ENCODE measurements at places on chromosomes 3 and 15.

GRCh38 chr3:191997093-191997492 lies 536.1 kb downstream of the PYDC2 start:
- DNase-seq: no peak

DNA sequence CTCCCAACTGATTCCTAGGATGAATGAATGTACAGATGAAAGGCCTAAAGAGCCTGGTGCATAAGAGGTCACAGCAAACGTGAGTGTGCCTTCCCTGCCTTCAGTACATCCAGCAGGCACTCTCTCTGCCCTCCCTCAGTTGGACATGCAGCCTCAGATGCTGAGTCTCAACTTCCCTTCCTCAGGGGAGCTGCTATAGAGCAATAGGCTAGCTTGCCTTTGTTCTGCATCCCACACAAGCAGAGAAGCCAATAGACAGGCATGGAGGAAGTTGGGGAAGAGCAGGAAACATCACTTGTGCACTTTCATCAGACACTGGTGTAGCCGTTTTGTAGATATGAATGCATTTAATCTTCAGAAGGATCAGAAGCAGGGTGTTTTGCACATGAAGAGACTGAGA lies 147.5 kb upstream of the THBS1 start:
- no peak for DNase-seq

- no peak for DNase-seq
These were observed 48.6 kb upstream of the MAGEF1 start for GRCh38 chr3:184760337-184761074.

DNA sequence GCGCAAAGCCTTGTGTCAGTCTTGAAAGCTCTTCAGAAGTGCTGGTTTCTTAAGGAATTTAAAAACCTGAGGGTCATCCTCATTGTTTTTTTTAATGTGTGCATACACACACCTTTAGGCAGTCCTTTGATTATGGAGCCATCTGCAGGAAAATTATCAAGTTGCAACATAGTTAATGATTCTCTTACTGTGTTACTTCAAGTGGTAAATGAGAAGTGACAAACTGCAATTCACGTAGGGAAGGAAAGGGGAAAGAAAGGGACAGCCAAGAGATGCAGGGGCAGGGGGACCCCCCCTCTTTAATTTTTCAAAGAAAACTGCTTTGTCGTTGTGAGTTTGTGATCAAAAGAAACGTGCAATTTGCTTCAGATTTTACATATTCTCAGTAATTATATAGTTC lies 162.4 kb upstream of the CGNL1 start:
- DNase-seq: peak; percentile 73

- DNase-seq: no peak
These were observed 43.3 kb downstream of the TLNRD1 start for GRCh38 chr15:81043935-81044575.

- DNase-seq: peak; percentile 87
These were observed 53.7 kb downstream of the NMD3 start for GRCh38 chr3:161274691-161275298.

GRCh38 chr15:89654847-89655805 lies at the start of gene KIF7:
TSS of gene KIF7 (minus strand) at chr15:89655467. CDS start at chr15:89652930, 2,537 bp downstream.
- DNase-seq: no peak

DNA sequence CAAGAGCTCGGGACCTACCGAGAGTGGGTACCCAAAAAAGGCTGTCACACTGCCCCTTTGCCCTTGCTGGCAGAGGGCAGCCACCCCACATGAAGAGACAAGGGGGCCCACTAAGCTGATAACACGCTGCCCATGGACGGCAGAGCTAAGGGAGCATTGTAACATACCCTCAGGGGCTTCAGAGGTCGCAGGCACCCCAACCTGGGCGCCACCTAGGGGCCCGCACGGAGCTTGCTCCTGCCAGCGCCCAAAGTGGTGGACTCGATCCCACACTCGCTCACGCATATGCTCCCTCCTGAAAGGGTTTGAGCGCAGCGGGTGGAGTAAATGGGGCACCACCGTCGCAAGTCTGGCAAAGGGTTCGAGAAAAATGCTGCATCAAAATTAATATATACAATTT lies 975.4 kb downstream of the ZPLD1 start:
- no peak for DNase-seq

DNA sequence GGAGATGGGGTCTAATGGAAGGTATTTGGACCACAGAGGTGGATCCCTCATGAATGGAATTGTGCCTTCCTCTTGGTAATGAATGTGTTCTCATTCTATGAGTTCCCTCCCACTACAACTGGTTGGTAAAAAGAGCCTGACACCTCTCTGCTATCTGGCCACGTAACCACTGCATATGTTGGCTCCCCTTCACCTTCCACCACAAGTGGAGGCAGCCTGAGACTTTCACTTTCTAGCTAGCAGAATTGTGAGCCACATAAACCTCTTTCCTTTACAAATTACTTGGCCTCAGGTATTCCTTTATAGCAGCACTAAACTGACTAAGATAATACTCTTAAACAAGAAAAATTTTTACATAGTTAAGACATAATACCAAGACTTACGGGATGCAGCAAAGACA lies 155.3 kb downstream of the NR1I2 start:
- DNase-seq: peak; percentile 48

GRCh38 chr15:95588056-95588455 lies 742.4 kb upstream of the NR2F2 start:
- no peak for DNase-seq

DNA sequence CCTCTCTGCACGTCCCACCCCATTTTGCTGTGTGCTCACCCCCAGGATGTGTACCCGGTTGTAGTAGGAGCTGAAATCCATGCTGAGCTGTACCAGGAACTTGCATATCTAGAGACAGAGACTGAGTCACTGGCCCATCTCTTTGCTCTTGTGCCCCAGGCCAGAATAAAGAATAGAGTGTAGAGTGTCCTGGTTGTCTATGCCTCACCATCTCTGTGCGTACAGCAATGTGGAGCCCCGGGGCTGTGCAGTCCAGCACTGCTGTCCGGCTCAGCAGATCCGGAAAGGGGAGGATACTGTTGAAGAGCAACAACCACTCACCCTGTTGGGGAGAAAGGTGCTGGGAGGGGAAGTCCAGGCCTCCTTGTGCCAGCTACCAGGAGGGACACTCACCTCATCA lies 2.6 kb downstream of the DALRD3 start:
- DNase-seq: no peak

DNA sequence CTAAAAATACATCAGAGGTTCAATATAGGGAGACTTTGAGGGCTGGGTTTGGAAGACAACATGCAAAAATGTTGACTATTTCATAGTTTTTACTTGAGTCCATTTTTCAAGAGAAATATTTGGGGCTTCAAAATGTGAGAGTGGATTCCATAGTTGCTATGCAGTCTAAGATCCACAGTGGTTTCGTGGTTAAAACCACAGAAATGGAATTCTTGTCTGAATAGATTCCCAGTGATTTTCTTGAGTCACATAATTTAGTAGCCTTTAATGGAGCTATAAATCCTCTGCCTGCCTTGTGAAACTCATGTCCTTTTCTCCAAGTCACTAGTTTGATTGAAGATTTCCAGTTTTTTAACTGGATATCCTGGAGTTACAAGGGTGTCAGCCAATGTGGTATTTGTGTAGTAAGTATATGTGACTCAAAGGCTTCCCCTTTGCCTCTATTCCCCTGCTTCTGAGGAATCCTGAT lies 94.7 kb upstream of the RBMS3 start:
- DNase-seq: no peak

GRCh38 chr3:166759736-166760513 lies 620.2 kb downstream of the ZBBX start:
- DNase-seq: no peak

DNA sequence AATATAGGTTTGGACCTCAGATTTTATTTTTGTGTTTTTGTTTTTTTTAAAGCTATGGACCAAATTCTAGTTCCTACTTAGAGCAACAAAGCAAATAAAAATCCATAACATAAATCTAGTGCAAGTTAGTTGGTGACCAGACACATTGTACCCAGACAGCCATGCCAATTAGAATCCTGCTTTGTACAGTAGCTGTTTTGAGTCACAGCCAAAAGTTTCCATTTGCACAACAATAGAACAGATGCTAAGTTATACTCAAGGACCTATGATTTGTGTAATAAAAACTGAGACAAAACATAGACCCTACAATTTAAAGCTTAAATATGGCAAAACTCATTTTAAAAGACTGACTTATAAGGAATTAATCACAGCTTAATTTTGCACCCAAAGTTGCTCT lies 513.1 kb upstream of the CBLB start:
- no peak for DNase-seq

GRCh38 chr3:188860147-188860546 lies 311.6 kb upstream of the TPRG1 start:
- DNase-seq: no peak

GRCh38 chr15:100842756-100843730 lies 36.6 kb upstream of the ALDH1A3 start:
- no peak for DNase-seq

DNA sequence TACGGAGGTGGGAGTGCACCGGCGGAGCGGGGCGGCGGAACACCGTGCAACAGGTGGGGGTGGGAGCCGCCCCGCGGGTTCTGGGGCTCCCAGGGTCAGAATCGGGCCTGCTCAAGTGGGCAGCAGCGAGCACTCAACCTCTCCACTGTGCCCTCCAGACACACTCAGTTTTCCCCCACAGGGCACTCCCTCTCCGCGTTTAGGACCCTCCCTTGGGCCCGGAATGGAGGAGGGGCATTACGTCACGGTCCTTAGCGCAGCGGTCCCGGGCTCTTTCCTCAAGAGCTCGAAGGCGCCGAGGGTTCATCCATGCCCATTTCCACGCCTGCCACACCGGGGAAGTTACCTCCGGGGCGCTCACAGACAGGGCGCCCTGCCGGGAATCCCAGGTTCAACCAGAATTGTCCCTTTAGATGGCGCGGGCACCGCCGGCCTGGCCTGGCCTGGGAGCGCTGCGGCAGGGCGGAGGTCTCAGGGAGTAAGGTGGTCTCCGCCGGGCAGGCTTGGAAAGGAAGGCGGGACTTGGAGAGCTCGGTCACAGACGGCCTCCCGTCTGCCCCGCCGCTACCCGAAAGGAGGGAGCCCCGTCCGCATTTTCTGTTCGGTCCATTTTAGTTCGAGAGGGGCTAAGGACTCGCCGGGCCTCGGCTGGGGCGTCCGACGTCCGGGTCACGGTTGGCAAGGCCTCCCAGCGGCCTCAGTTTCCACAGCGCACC lies 5.1 kb downstream of the RNU6-1 start:
- no peak for DNase-seq

GRCh38 chr3:42849017-42849416 lies 26.7 kb downstream of the CYP8B1 start:
- DNase-seq: no peak

DNA sequence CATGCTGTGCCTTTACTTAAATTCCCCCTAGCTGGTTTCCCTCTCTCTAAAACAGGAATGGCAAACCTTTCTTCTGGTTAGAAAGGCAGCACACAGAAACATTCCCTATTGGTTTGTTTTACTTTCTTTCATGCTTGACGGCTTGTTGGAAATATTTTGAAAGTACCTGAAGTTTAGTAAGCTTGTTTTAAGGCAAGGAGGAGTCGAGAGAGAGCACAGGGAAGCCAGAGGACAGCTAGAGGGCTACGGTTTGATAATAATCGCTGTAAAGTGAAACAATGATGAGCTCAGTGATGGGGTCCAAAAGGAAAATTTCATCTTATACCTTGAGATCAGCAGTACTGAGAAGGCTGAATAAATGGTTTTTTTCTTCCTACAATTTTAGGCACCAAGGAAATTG lies 64.1 kb downstream of the ATP13A4 start:
- no peak for DNase-seq

DNA sequence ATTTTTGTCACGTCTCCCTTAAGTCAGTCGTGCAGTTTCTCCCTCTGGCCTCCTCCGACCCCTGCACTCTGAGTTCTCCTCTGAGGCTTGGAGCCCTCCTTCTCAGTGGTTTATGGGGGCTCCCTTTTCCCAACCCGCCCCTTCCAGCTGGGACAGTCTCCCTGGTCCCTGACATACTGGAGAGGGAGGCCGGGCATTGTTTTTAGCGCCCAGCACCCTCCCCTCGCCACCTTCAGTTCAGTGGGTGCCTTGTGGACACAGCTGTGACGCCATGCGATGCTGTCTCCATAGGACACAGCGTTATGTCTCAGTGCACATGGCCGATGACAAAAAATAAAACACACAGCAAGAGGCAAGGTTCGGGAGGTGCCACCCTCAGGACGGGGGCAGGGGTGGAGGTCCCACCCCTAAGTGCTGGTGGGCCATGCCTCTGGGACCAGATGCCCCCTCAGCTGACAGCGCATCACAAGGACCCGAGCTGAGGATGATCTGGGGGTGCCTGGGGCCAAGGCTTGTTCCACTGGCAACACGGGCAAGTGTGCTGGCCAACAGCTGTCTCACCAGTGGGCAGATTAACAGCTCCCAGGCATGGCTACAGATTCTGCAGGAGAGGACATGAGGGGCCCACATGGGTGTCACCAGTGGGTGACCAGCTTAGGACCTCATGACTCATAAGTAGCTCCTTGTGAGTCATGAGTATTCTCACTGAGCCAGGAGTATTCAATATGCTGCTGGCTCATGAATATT lies 81.6 kb downstream of the PLXNA1 start:
- DNase-seq: no peak

DNA sequence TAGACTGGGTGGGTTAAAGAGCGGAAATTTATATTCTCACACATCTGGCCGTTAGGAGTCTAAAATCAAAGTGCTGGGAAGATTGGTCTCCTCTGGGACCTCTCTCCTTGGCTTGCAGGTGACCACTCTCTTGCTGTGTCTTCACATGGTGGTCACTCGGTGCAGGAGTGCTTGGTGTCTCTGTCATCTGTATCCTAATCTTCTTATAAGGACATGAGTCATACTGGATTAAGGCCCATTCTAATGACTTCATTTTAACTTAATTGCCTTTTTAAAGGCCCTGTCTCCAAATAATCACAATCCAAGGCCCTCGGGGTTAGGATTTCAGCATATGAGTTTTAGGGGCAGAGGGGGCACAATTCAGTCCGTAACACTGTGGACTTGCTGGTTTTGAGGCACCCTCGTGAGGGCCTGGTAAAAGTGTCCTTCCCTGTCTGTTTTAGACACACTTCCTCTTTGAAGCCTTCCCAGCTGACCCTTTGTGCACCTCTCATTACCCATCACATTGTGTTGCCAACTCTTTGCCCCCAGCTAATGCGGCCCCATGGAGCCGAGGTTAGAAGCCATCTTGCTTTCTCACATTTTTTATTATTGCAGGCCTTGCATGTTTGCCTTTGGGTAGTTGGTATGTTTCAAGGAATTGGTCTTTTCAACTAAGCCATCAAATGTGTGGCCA lies 3.2 kb downstream of the XYLB start:
- DNase-seq: peak; percentile 9

- DNase-seq: no peak
These were observed 218.6 kb upstream of the LRRFIP2 start for GRCh38 chr3:37392957-37393356.

GRCh38 chr15:37246065-37246464 lies 145.7 kb upstream of the MEIS2 start:
- no peak for DNase-seq

- no peak for DNase-seq
These were observed 131.0 kb downstream of the KCNAB1 start for GRCh38 chr3:156251424-156251823.

DNA sequence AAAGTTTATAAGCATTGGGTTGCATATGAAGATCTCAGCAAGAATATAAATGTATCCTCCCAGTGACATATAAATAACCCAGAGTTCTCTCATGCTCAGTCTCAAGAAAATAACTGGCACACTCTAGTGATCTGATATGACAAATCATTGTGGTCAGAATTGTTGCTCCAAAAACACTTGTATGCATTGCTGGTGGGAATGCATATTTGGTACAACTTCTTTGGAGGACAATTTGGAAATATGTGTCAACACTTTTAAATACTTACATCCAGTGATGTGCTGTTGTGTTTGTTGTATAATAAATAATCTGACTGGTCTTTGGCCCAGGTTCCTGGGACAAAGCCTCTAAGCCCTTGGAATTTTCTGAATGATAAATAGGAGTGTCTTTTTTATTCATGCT lies 66.7 kb upstream of the STT3B start:
- DNase-seq: no peak
